HAP-1 (cell line): ENCODE measurements at places on chromosomes 5 and 9.

GRCh38 chr9:494764-495163 lies 280.1 kb downstream of the DOCK8 start:
- no peak for DNase-seq

- no peak for DNase-seq
Measured at GRCh38 chr5:72386639-72387038, 66.5 kb downstream of the PTCD2 start.

GRCh38 chr5:171242521-171242920 lies 66.5 kb upstream of the TLX3 start:
- no peak for DNase-seq

GRCh38 chr9:7186175-7186574 lies 428.4 kb downstream of the KDM4C start:
- DNase-seq: no peak

DNA sequence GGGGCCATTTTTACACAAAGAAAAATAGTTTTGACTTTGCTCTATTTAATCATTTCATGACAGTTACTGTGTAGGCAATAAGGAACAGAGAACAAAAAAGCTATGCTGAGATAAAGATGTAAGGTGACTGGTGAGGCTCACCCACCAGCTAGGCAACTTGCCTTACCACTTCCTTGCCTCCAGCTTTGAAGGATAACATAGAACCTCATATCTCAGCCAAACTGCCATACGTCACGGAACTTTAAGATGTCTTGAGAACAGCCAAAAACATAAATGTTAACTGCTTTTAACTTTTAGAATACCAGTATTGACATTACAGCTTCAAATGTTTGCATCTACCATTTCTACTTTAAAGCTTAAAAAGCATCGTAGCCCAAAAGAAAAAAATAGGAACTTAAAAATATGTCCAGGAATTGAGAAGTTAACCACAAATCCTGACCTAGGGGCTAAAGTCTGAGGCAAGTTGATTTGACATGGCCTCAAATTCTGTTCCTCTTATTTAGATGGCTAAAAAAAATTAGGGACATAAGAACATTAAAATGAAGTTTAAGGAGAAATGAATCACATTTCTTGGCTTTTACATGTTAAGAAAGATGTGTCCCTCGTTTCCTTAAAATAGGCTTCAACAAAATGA lies 7.7 kb upstream of the GCNT4 start:
- DNase-seq: no peak
